ENCODE measurements at places on chromosomes 7 and 10.

DNA sequence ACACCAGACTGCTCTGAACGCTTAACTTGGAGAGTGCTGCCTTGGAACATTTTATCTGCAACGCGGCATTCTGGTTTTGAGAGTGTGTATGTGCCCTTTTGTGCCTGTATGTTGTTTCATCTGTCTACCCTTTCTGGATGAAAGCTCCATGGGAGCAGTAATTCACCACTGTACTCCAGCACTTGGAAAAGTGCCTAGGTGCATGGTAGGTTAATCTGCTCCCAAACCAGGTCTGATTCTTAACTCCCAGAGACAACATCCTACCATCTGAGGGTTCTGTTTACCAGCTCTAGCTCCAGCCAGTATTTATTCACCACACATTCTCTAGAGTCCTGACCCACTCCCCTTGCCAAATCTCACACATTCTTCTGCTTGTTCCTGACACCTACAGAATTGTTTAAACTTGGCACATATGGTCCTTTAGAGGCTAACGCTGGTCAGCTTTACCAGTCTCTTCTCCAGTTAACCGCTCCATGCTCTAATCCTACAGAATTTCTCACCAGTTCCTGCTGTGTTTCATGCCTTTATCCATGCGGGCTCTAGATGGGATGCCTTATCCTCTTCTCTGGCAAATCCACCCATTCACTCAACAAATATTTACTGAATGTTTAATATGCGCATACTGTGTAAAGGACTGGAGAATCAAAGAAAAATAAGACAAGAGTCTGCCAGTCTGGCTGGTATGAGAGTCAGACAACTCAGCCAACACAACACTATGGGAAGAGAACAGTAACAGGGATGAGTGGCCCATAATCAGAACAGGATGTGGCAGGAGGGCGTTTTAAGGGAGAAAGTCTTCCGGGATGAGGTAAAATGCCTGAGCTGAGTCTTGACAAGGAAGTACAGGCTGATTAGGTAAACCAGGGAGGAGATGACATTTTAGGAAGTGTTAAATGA lies 46.3 kb downstream of the MTPN start:
- DNase-seq: no peak

DNA sequence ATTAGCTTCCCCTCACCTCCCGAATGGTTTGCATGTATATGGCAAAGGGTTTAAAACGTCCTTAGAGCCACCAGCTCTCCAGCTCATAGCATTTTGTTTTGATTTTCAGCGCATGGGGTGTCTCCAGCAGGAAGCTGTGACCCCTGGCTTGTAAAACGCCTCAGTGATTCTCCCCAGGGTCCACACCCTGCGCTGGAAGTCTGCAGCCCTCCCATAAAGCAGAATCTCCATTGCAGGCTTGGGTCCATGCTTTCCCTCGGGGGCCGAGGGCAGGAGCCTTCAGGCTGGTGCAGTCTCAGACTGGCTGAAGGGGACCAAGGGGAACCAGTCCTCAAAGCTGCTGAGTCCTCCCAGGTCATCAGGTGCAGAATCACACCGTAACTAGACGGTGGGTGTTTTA lies 109.7 kb downstream of the VIPR2 start:
- DNase-seq: no peak

DNA sequence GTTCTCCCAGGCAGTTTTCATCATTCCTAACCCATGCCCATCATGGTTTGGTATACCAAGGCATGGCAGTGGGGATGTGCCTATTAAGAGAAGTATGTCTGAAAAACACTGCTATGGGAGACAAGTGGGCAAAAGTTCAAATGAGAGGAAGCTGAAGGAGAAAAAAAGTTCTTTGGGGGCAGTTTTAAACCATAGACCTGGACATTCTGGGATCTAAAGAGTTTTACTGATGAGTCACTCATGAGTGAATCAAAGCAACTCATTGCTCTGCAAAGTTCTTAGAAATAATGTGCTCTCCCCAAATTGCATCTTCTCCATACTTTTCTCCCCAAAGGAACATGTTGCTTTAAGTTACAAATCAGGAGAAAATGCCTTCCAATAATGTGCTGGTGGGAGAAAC lies 256.9 kb upstream of the MTPN start:
- no peak for DNase-seq

DNA sequence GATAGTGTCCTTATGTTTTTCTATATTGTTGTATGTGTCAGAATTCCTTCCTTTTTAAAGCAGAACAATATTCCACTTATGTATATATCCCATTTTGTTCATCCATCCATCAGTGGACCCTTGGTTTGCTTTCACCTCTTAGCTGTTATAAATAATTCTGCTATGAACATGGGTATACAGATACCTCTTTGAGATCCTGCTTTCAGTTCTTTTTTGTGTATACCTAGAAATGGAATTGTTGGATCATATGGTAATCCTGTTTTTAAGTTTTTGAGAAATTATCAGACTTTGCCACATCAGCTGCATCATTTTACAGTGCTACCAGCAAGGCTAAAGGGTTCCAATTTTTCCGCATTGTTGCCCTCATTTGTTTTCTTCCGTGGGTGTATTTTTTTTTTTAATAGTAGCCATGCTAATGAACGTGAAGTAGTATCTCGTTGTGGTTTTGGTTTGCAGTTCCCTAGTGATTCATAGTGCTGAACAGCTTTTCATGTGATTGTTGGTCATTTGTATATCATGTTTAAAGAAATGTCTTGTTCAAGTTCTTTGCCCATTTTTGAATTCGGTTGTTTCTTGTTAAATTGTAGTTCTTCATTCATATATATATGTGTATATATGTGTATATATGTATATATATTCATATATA lies 87.8 kb downstream of the LCOR start:
- no peak for DNase-seq

- DNase-seq: no peak
These were observed 36.2 kb upstream of the R3HCC1L start for GRCh38 chr10:98098247-98098646.

- no peak for DNase-seq
These were observed 52.8 kb upstream of the FIGNL1 start for GRCh38 chr7:50502947-50503346.

DNA sequence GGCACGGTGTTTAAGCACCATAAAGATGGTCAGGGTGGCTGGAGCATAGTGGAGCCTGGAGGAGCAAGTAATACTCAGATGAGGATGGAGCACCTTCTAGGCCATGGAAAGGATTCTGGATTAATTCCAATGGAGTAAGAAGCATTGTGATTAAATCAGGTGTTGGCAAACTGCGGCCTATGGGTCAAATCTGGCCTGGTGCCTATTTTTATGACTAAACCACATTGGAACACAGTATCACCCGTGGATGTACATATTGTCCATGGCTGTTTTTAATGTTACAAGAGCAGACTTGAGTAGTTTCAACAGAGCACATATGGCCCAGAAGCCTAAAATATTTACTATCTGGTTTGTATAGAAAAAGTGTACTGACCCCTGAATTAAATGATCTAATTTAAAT lies 49.9 kb upstream of the TMEM248 start:
- no peak for DNase-seq

- no peak for DNase-seq
These were observed 34.1 kb upstream of the INPP5F start for GRCh38 chr10:119691726-119692125.

- DNase-seq: no peak
These were observed 274.3 kb downstream of the ZMYND11 start for GRCh38 chr10:409408-410040.

DNA sequence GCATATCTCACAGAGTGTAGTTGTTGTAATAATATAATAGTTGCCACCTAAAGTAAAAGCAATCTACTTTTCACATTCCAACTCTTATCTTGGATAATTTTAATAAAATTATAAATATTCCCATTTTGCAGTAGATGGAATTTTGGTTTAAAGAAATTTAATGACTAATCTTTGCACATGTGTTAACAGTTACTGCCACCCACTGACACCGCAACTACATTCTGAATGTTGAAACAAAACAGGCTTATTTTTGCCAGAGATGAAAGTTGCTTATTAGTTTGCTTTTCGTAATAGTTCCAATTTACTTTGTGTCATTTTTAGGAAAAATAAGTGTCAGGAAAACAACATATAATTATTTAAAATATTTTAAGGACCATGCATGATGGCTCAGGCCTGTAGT lies 557.5 kb upstream of the PCDH15 start:
- DNase-seq: no peak

- DNase-seq: no peak
These were observed 90.4 kb upstream of the FAM171A1 start for GRCh38 chr10:15461353-15462108.

GRCh38 chr7:97081521-97082300 lies 35.8 kb upstream of the SDHAF3 start:
- DNase-seq: no peak

- DNase-seq: no peak
These were observed 598.3 kb downstream of the SUGCT start for GRCh38 chr7:40733114-40733513.

DNA sequence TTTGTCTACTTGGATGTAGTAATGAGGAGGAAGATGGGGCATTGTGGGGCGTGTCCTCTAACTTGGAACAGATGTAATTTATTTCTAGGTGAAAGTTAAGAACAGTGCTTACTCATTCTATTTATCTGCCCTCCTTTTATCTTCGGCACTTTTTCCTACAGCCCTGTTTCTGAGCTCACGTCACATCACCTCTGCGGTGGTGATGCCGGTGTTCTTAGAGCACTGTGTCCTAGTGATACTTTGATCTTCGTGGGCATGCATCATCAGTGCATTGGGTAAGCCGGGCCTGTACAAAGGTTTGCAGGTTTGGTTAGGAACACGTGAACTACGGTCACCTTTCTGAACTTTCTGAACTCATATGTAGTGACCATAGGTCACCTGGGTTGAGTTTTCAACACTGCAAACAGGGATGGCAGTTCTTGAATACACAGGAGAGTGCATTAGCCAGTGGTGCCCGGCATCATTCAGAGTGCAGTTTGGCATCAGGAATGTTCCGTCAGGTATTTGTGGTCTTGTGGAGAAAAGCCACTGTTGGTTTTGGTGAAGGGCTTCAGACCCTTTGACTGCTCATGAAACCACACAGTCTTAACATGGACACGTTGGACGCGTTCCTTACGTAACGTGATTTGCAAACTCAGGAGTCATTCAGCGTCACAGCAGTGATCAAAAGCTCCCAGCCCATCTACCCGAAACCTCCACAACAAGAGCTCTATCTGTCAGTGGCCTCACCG lies 5.6 kb downstream of the POR start:
- no peak for DNase-seq

GRCh38 chr7:131550846-131551245 lies 5.6 kb downstream of the PODXL start:
- no peak for DNase-seq

GRCh38 chr10:114073395-114074186 lies 29.9 kb downstream of the ADRB1 start:
- DNase-seq: peak; percentile 19

DNA sequence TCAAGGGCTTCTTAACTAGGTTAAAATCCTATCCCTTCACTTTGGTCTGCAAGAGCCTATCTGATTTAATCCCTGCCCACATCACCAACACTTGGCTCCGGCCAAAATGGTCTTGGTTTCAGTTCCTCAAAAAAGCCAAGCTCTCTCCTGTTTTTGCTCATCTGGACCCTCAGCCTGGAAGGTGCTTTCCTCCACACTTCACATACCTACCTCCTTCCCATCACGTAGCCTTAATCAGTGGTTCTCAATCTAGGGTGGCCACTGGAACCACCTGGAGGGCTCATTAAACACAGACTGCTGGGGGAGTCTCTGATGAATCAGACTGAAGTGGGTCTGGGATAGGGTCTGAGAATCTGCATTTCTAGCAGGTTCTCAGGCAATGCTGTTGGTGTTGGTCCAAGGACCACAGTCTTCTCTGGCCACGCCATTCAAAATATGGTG lies 227.0 kb upstream of the AOAH start:
- DNase-seq: no peak

DNA sequence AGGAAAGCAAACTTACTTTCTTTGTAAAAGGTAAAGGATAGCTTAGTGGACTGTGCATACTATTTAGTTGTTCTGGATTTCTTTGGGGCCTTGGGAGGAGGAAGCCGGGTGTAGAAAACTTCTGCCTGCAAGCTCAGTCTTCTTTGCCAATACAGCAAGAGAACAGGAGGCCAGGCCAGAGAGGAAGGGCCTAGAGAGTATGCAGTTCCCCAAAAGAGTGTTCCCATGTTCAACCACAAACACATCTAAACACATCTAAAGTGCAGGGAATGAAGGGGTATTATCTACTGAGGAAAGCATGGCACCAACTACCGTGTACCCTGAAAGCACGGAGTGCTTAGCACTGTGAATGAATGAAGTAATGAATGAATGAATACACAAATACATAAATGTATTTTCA lies 11.0 kb downstream of the KIAA1217 start:
- no peak for DNase-seq

DNA sequence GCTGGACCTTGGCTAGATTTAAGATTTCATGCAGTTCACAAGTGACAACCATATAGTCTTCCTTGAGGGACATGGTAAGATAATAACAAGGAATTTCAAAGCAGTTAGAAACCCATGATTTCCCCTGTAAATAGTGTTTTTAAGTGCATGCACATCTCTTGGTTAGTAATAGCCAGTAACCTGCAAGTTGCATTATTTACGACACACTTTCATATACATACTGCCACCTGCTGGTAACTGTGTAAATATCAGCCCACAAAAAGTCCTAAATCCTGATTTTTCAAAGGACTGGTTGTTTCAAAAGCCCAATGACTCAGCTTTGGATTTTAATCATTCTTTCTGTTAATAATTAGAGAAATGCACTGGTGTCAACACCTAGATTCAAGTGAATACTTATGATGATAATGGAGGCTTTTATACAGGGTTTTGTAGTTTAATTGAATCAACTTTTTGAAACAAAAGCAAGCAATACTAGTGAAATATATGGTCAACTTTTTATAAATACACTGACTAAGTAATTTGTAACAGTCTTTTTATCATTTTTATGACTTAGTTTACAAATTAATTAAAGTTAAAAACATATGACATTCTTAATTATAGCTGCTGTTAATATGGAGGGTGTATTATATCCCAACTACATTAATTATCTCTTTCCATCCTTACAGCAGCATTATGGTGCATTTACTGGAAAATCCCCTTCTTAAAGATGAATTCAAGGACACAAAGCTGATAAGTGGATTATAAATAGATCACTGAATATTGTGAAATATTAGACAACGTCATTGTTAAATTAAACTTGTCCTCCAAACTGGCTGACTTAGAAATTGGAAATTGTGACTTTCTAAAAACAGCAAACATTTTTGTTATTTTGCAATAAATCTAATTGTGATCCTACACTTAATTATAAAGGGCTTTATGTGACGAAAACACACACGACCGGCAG lies 367.7 kb upstream of the SEMA3D start:
- peak; percentile 31 for DNase-seq

Measured in CD4-positive, alpha-beta T cell treated with Interleukin-17A for 1 hour (primary cell).